ENCODE measurements at places on chromosomes 7 and 10.

- no peak for DNase-seq
Measured at GRCh38 chr10:97185326-97186058, at the start of gene SLIT1. TSS of gene SLIT1 (minus strand) at chr10:97185959. CDS start at chr10:97185674, 285 bp downstream.

DNA sequence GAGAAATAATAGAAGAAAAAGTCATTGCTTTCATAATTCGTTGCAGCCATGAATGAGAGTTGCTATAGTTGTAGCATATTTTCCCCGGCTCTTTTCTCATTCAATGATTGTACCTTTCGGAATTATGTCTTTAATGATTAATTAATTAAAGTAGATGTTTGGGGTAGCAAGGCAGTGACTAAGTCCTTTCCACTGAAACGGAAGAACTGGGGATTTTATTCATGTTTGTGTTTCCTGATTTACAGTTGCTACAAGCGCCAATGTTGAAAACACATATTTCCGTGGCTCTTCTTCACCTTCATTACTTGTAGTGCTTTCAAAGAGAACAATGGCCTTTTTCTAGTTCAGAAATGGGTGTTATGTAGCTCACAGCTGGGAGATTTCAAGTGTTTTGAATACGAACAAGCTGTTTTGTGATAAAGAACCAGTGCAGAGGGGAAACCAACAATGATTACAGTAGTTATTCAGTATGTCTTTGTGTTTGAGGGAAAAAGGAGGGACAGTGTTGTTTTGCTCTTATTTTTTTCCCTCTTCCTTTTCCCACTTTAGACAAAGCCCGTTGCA lies 153.5 kb downstream of the NSUN6 start:
- DNase-seq, result no peak

DNA sequence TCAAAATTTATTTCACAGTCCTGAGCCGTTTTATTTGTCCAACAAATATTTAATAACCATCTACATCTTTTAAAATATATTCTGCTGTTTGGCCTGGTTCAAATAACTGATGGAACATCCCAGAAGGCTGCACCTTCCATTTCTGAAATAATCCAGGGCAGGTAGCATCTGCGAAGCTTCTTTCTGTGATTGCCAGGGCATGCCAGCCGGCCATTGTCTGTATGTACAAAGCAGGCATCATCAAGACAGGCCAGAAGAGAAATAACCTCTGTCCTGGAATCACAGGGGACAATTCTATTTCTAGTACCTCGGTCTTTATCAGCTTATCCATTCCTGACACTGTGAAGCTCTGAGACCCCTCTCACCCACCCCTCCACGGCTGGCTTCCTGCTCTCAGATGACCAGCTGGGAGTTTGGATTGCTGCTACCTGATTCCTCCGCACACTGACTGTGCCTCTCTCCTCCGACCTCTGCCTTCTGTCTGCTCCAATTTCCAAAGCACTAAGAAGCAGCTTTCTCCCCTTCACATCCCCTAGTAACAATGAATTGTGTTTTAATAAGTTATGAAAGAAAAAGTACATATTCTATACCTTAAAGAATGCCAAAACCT lies 8.0 kb downstream of the DGKI start:
- DNase-seq, result no peak

DNA sequence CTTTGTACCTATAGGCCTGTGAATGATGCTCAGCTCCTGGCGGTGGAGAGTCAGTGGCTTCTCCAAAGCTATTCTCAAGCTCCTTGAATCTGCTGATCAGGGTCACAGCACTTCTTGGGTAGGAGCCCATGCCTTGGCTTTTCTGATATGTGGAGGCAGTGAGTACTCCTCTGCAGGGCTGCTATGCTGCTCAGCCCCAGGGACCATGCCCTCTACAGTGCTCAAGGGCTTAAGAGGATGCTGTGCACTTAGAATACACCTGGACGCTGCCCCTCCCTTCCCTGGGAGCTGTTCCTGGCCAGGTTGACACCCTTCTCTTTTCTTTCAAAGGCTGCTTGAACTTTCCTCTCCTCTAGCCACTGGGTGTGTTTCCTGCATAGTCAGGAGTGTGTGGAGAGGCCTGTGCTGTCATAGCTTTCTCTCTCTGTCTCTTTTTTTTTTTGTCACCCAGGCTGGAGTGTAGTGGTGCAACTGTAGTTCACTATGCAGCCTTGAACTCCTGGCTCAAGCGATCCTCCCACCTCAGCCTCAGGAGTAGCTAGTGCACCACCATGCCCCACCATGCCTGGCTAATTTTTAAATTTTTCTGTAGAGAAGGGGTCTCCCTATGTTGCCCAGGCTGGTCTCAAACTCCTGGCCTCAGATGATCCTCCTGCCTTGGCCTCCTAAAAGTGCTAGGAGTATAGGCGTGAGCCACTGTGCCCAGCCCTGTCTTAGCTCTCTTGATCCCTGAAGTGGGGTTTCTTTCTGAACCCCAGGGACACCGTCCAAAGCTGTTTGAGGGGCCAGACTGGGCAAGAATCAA lies 113.9 kb downstream of the KIF20B start:
- DNase-seq, result no peak

- DNase-seq, result no peak
Measured at GRCh38 chr7:88116235-88116795, 103.5 kb downstream of the SRI start.

DNA sequence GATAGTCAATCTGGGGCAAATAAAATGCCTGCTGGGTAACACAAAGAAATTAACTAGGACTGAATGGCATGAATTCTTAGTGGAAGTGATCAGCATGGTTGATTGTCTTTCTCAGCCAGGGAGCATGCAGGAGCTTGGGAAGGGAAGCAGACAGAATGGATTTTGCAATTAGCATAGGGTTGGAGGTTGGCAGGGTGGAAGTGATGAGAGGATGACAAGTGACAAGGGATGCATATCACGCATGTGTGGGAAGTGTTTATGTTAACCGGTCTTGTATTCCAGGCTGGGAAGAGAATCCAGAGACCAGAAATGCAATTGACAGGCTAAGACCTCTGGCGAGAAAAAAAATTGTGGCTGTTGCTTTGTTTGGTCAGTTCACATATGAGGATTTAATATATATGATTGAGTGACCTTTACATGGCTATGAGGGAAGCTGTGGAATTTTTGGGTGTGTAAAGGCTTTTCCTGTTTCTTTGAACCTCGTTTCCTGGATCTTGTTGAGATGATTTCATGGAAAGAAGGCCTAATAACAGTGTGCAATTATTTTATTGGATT lies 8.3 kb downstream of the MDFIC start:
- DNase-seq, result no peak

- DNase-seq, result no peak
Measured at GRCh38 chr10:111993872-111994426, 189.6 kb downstream of the GPAM start.

DNA sequence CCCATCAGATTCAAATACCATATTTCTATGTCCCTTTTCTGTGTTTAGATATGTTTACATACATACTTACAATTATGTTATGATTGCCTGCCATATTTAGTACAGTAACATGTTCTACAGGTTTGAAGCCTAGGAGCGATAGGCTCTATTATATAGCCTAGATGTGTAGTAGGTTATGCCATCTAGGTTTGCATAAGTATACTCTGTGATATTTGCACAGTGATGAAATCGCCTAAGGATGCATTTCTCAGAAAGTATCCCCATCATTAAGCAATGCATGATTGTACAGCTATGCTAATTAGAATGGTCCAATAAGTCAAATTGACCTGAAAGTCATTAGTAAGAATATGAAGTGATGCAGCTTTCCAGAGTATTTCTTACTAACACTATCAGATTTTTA lies 1171.7 kb upstream of the LRRTM3 start:
- DNase-seq, result no peak

GRCh38 chr10:1733720-1734119 lies 3.6 kb downstream of the ADARB2 start:
- no peak for DNase-seq

DNA sequence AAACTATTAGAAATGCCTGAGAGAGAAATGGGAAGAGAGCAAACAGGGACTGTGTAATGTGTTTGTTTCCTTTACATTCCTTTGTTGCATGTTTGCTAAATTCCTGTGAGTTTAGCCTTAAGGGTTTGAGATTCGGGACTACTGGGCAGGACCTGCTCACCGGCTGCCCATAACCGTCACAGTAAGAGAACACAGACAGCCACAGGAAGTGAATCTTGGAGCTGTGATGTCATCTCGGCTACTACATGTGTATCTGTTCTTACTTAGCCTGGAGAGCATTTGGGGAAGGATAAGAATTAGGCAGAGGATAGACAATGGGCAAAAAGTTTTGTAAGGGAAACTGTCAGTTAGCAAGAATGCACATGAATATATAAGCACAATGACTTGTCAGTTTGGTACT lies 485.1 kb upstream of the KLF6 start:
- no peak for DNase-seq

DNA sequence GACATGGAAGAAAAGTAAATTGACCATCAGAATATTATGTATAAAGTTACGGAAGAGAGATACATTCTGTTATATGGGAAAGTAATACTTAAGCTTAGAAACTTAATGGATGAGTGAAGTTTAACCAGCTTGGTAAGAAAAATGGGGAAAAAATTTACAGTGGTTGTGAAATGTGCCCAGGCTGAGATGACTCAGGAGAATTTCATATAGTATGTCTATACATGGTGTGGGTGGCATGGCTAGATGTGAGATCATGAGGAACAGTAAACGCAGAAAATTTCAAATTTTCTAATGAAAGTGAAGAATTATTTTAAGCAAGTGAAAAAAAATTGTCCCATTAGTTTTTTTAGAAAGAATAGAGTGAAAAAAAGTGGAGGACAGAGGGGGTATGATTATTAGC lies 552.5 kb upstream of the SORCS1 start:
- DNase-seq, result no peak

GRCh38 chr7:36286226-36286625 lies 103.4 kb upstream of the ANLN start:
- DNase-seq, result no peak

DNA sequence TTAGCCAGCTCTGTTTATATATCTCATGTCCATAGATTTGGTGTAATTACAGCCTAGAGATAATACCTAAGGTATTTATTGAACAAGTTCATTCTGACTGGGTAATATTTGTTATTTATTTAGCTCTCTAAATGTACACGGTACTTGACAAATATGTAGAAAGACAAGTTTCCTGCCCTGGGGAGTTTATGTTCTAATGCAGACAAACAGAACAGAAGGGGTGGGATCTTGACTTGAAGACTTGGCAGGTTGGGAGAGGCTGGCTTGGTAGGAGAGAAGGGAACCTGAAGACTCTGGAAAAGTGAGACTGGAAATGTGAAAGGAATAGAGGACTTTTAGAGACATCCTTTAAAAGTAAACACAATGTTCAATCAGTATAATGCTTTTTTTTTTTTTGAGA lies 97.7 kb upstream of the CDK6 start:
- no peak for DNase-seq

DNA sequence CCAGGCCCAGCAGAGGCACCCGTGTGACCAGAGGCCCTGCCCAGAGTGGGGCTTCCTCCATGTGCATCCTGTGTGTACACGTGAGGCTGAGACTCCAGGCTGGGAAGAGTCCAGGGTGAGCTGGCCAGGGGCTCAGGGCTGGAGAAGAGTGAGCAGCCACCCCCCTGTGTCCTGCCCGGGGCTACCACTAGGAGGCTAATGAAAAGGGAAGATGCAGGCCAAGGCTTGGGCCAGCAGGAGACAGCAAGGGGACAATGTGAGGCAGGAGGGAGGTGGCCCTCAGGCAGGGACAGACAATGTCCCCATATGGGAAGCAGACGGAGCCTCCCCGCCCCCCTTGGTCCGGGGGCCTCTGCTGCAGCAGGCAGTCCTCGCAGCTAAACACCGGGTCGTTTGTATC lies 102.0 kb downstream of the HIF1AN start:
- no peak for DNase-seq

DNA sequence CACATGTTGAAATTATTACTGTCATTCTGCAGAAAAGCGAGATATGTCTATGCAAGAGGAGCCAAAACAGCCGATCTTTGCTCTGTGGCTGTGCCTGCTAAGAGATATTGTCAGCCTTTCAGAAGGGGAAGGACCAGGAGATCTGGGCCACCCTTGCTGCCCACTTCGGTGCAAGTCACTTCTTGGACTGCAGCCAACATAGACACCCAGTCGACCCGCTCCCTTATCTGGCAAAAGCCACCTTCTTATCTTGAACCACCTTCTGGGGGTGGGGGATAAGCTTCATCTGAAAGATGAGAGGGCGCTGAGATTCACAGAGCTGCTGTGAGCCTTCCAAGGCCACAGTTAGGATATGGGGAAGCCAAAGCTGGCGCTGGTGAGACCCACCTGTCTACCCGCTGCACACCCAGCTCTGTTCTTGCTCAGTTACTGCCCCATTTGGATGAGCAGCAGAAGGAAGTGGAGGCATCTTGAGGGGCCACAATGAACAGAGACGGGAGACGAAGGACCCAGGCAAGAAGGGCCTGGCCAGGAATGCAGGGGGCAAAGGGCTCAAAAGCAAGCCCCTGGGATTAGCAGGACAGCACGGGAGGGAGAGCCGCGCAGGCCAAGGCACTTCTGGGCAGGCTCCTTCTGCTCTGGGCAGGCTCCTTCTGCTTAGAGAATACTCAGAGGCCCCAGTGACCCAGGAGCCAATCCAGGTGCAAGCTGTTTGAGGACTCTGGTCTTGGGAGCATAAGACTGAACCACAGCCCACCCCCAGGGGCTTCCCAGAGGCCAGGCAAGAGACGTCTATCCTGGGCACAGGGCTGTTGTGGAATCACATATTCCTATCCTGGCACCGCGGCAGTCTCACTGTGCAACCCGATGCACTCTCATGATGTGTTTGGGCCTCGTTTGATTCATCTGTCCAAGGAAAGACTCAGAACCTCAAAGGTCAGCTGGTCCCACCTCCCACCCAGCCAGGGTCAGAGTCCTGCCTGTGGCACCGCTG lies 38.4 kb upstream of the NPFFR1 start:
- no peak for DNase-seq

DNA sequence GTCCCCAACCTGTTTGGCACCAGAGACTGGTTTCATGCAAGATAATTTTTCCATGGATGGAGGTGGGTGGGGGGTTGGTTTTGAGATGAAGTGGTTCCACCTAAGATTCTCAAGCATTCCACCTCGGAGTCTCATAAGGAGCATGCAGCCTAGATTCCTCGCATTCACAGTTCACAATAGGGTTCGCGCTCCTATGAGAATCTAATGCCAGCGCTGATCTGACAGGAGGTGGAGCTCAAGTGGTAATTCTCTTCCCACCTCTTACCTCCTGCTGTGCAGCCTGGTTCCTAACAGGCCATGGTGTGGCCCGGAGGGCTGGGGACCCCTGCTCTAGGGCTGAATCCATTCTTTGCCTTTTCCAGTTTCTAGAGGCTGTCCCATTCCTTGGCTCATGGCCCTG lies 19.1 kb upstream of the CDK1 start:
- no peak for DNase-seq

GRCh38 chr7:137931823-137932222 lies 70.1 kb downstream of the CREB3L2 start:
- DNase-seq, result no peak

- no peak for DNase-seq
Measured at GRCh38 chr7:152103691-152104090, 78.2 kb downstream of the GALNT11 start.
